Osteoblast (primary cell): ENCODE measurements at places on chromosomes 13 and 19. TPM values are rescaled to one million over a fixed set of nuclear protein-coding genes. Genes with fewer than 3 reads are reported as not detected.

GRCh38 chr19:58305932-58306323 is 751 bp downstream of the ERVK3-1 start:
- peak overlapping the region; percentile 96 for H3K4me3 ChIP-seq
- peaks cover 14% of the 10 kb centered on the region for H3K4me1 ChIP-seq
- H3K27me3 ChIP-seq = no peaks in the 10 kb centered on the region
- no peak for DNase-seq

- DNase-seq = no peak
- H3K4me1 ChIP-seq = peaks cover 15% of the 10 kb centered on the region
- no peak overlapping the region for H3K27ac ChIP-seq
- no peaks in the 10 kb centered on the region for H3K36me3 ChIP-seq
- H3K27me3 ChIP-seq = no peaks in the 10 kb centered on the region
These were observed 1.3 kb upstream of the B3GLCT start for GRCh38 chr13:31198519-31198918.

DNA sequence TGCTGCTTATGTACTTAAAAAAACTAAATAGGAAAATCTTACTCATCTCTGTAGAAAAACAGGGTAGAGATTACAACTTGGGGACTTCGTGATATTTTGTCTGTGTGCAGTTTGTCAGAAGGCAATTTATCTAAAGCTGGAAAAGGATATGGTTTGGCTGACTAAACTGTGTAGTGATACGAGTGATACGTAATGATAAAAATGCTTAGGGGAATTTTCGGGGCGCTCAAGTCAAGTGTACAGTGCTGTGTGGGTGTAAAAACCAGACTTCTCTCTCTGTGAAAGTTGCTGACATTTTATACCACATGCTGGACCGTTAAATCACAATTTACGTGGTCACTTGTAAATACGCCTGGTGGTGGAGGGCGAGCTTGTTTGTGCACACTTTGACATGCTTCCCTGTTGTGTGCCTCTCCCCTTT is 221.7 kb downstream of the KCNRG start:
- peaks cover 4% of the 10 kb centered on the region for H3K4me1 ChIP-seq
- no peak overlapping the region for H3K27ac ChIP-seq
- peak overlapping the region; percentile 31 for H3K4me3 ChIP-seq
- peak; percentile 13 for DNase-seq
- no peaks in the 10 kb centered on the region for H3K36me3 ChIP-seq

DNA sequence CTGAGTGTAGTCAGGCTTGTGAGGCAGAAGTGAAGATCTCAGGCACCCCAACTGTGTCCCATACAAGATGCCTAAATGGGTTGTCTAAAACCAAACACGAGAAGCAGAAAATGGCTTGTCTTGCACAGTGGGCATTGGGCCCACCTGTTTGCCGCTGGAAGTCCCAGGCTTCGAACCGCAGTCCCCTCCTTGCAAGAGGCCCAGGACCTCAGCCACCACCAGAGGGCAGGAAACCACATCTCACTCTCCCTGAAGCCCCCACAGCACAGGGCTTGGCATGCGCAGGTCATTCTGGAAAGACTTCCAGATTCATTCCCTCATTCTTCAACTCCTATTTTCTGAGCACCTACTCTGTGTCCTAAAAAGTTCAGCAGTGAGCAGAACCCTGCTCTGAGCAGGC is 973.7 kb downstream of the UQCRFS1 start:
- no peaks in the 10 kb centered on the region for H3K36me3 ChIP-seq
- H3K4me1 ChIP-seq = no peaks in the 10 kb centered on the region
- DNase-seq = no peak

DNA sequence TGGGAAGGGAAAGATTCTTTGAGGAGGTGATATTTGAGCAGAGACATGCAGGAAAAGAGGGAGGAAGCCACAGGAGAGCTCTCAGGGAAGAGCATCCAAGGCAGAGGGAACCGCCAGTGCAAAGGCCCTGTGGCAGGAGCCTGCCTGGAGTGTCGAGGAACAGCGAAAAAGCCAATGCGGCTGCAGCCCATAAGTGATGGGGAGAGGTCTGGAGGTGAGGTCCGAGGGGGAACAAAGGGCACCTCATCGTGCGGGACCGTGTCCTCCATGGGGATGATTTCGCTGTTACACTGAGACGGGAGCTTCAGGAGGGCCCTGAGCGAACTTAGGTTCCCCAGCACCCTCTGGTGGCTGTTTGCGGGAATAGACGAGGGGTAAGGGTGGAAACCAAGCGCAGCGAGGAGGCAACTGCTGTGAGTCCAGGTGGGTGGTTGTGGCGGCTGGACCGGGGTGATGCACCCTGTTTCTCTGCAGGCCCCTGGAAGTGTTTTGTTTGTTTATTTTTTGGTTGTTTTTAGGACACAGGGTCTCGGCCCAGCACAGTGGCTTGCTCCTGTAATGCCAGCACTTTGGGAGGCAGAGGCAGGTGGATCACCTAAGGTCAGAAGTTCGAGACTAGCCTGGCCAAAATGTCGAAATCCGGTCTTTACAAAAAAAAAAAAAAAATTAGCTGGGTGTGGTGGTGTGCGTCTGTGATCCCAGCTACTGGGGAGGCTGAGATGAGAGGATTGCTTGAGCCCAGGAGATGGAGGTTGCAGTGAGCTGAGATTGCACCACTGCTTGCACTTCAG is 5.9 kb upstream of the EHD2 start:
- H3K4me1 ChIP-seq = no peaks in the 10 kb centered on the region
- H3K4me3 ChIP-seq = no peak overlapping the region

Gene HAUS8
- 1.8 and 2.1 TPM in 2 replicates for total RNA-seq

- H3K4me1 ChIP-seq = no peaks in the 10 kb centered on the region
- no peak overlapping the region for H3K4me3 ChIP-seq
- DNase-seq = no peak
- no peaks in the 10 kb centered on the region for H3K36me3 ChIP-seq
- no peaks in the 10 kb centered on the region for H3K27me3 ChIP-seq
These were observed 230.7 kb downstream of the NDFIP2 start for GRCh38 chr13:79711631-79712030.

Gene ZNF845
- 7.7 and 8.7 TPM in 2 replicates for total RNA-seq

DNA sequence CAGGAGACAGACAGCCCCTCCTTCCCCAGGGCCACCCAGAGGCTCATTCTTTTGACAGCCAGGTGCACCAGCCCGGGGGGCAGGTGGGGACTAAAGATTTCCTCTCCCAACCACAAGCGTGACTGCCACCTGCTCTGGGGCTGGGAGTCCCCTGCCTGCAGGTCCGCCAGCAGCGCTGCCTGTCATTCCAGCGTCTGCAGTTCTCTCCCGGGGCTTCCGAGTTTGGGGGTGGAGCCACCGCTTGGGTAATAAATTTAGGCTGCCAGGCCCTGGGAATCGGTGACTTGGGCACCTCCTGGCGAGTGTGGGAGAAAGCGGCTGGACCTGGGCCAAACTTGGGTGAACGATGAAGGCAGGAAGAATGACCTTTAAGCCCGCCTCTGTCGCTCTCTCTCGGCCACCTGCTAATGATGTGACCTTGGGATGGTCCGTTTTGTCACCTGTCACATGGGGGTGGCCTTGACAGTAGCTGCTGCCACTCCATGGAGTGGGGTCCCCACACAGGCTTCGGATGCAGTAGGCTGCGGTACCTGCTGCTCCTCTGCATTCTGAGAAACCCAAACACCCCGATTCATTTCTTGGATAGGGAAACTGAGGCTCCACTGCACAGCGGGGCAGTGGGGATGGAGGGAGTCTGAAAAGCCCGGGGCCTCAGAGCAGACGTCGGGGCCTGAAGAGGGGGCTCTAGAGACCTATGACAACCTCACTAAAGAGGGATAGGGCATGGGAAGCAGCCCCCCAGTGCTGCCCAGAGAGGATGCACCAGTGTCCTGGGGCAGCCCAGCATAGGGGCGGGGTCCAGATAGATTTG is 12.8 kb downstream of the FUT6 start:
- no peak overlapping the region for H3K4me3 ChIP-seq
- H3K27me3 ChIP-seq = peaks cover 20% of the 10 kb centered on the region

DNA sequence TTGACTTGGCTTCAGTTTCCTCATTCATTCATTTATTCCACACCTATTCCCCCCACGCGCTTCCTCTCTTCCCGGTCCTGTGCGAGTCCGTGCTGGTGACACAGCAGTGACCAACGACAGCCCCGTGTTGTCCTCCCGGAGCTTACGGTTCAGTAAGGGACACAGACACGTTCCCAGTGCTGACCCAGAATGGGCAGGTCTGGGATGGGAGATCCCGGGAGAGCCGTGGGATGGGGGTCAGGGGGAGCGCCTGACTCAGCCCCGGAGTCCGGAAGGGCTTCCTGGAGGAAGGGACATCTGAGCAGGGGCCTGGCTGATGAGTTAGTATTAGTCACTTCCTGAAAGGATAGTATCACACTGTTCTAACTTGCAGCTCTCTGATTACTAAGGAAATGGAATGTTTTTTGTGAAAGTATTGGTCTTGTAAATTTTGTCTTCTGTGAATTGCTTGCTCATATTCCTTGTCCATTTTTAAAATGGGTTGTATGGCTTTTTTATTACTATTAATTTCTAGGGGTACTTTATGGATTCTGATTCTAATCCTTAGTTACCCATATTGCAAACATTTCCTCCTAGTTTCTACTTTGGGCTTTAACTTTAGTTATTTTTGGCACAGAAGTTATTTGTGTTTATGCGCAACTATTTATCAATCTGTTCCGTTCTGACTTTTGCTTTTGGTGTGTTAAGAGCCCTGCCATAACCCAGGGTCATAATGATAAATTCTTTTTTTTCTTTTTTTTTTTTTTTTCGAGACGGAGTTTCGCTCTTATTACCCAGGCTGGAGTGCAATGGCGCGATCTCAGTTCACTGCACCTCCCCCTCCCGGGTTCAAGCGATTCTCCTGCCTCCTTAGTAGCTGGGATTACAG is 708 bp upstream of the ERCC1 start:
- peak overlapping the region; percentile 92 for H3K4me3 ChIP-seq
- peak overlapping the region; percentile 98 for H3K27ac ChIP-seq
- peak; percentile 97 for DNase-seq
- H3K27me3 ChIP-seq = no peaks in the 10 kb centered on the region
- peaks cover 10% of the 10 kb centered on the region for H3K36me3 ChIP-seq

GRCh38 chr13:59745392-59745788 is 418.3 kb downstream of the DIAPH3 start:
- peak; percentile 39 for DNase-seq
- peaks cover 46% of the 10 kb centered on the region for H3K4me1 ChIP-seq
- no peak overlapping the region for H3K4me3 ChIP-seq
- no peaks in the 10 kb centered on the region for H3K36me3 ChIP-seq
- H3K27ac ChIP-seq = peak overlapping the region; percentile 93
- no peaks in the 10 kb centered on the region for H3K27me3 ChIP-seq

Gene MBD3L4
- total RNA-seq = not detected in 2 replicates

Gene TGFBR3L
- under 0.01 TPM in 1 of 2 replicates, not detected in the other for total RNA-seq

Gene LYL1
- 0.29 and 0.36 TPM in 2 replicates for total RNA-seq

DNA sequence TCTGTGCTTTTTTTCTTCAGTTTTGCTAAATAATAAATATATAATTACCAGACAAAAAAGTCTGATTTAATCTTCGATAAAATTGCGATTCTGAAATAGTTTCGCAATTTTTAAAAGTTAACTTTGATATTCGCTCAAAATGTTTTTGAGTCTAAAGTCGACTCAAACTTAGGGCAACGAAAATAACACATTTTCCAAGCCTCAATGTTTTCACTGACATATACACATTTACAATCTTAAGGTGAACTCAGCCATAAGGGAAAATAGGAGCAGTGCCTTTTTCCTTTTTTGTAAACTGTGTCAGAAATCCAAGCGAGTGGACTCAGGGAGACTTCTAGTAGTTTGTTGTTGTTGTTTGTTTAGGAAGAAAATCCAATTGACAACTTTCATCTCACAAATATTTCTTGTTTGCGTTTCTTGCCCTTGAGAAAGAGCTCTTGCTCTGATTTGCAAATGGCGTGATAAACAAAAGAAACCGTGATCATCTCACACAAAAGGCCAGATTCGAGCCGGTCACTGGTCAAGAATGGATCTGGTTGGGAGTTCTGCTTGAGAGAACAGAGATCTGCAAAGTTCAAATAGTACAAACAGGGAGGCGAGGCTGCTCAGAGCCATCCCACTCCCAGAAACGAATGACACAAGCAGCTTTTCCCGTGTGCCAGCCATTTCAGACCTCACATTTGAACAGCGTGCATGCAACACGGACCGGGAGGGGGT is 2.1 kb downstream of the SOX21 start:
- peak; percentile 79 for DNase-seq
- H3K4me1 ChIP-seq = no peaks in the 10 kb centered on the region
- H3K36me3 ChIP-seq = no peaks in the 10 kb centered on the region
- no peak overlapping the region for H3K4me3 ChIP-seq
- H3K27ac ChIP-seq = no peak overlapping the region

GRCh38 chr13:25380741-25381324 is 9.1 kb downstream of the ATP8A2 start:
- H3K36me3 ChIP-seq = no peaks in the 10 kb centered on the region
- H3K27ac ChIP-seq = no peak overlapping the region
- DNase-seq = no peak
- H3K4me3 ChIP-seq = no peak overlapping the region
- no peaks in the 10 kb centered on the region for H3K4me1 ChIP-seq

DNA sequence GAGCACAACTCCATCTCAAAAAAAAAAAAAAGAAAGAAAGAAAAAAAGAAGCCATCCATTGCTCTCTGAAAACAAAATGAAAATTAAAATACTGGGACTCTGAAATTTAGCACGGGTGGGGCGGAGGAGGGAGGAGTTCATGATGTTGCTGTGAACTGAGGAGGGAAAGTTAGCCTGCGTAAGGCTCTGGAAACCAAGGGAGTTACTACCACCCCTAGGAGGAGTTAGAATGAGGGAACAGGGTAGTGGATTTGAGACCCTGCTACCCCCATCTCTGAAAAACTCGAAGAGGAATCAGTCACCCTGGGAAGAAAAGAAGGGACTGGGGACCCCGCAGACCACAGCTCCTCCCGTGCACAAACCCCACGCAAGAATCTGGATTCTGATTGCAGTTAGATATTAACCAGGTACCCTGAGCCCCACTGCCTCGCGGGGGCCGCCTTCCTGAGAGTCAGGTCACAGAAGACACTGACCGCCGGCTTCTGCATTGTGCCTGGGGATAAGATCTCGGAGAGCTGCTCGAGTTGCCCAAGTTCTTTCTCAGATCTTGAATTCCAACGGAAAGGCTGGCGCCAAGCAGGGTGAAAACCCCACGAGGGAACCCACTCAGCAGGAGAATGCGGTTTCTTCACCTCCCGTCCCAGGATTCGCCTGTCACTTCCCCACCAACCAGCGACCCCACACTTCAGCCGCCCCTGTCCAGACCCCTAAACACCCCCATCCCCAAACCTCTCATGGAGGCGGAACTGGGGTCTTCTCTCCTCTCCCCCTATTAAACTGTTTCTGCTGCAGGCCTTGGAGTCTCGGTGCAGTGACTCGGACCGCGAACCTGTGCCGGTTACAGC is 870 bp downstream of the ZNF442 start:
- no peaks in the 10 kb centered on the region for H3K36me3 ChIP-seq
- peak overlapping the region; percentile 81 for H3K4me3 ChIP-seq
- no peaks in the 10 kb centered on the region for H3K27me3 ChIP-seq
- H3K4me1 ChIP-seq = peaks cover 10% of the 10 kb centered on the region
- peak; percentile 75 for DNase-seq

Gene CEACAM4
- total RNA-seq = not detected in 2 replicates

Gene PCSK4
- total RNA-seq = 1.4 and 2.4 TPM in 2 replicates

- H3K4me3 ChIP-seq = no peak overlapping the region
- H3K27me3 ChIP-seq = no peaks in the 10 kb centered on the region
- no peaks in the 10 kb centered on the region for H3K36me3 ChIP-seq
- H3K27ac ChIP-seq = no peak overlapping the region
These were observed 195.4 kb downstream of the LACC1 start for GRCh38 chr13:44075113-44075512.
